ENCODE measurements at places on chromosomes 2 and 18.

DNA sequence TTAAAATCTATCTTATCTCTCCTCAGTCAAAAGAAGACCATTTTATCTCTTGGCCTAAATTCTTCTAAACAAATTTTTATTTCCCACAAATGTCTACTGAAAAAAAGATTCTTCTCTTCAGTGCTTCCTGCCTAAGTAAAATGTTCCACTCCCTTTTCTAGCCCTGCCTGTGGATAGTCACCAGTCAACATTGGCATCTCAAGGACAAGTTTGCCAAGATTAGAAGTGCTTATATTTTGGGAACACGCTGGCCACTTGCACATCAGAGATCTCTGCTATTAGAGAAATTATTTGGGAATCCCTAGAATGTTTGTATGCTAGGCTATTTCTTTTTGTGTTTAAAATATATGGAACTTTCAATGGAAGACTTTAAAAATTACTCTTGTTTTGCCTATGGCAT, 758.2 kb upstream of the CDH7 start:
- H3K36me3 ChIP-seq: no peaks in the 10 kb centered on the region
- no peak overlapping the region for H3K27ac ChIP-seq
- no peaks in the 10 kb centered on the region for H3K27me3 ChIP-seq
- H3K4me1 ChIP-seq: no peaks in the 10 kb centered on the region
- no peak for DNase-seq

DNA sequence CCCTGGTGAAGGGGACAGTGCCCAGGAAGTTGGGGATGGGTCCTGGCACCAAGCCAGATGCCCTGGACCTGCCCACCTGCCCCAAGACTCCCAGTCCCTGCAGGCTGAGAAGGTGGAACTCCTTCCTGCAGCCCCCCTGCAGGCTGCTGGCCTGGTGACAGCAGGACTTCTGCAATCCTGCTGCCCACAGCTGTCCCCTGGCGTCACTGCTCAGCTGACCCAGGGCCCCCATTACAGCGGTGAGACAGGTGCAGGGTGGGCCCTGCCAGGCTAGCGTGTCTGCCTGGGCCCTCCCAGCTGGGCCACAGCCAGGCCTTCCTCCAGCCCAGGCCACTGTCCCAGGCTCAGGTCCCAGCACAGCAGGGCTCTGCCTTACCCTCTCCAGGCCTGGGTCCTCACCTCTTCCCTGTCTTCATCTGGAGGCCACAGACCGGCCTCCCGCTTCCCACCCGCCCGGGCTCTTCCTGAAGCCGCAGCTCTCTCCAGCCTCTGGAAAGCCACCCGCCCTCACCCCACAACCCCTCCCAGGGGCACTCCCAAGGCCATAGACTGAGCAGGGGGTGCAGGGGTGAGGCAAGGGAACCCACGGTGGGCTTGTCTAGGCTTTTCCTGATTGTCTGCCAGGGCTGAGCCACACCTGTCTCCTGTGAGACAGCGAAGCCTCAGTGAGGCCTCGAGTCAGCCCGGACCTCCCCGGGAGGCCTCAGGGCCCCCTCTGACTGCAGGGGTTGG, 8.8 kb upstream of the ERFE start:
- no peak for DNase-seq
- no peak overlapping the region for H3K4me3 ChIP-seq
- no peak overlapping the region for H3K27ac ChIP-seq
- peaks cover 4% of the 10 kb centered on the region for H3K4me1 ChIP-seq

- no peaks in the 10 kb centered on the region for H3K27me3 ChIP-seq
- H3K27ac ChIP-seq: no peak overlapping the region
- no peak for DNase-seq
- no peaks in the 10 kb centered on the region for H3K36me3 ChIP-seq
- no peak overlapping the region for H3K4me3 ChIP-seq
Measured at GRCh38 chr2:172285010-172285621, 142.3 kb upstream of the ITGA6 start.

DNA sequence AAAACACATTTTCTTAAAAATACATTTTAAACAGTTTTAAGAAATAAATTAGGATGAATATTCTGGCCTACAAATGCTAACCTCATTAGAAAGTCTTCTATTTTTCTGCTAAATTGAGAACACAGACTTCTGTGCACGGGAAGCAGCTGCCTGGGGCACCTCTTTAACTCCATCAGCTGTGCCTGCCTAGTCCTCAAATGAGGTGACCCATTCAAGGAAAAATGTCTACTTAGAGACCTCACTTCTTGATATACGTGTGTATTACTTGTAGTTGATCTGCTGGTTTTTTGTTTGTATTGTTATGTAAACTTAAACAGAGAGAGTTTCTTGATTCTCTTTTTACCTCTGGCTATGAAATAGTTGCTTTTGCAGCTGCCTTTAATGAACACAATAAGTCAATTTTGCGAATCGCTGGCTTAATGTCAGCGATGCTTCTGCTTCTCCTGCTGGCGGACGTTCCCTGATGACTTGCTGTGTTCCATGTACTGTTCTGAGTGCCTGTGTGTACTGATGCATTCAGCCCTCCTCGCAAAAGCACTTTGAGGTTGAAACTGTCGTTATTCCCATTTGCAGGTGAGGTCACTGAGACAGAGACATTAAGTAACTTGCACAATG, 88.7 kb upstream of the TXNDC2 start:
- no peaks in the 10 kb centered on the region for H3K27me3 ChIP-seq
- no peak overlapping the region for H3K27ac ChIP-seq
- no peak overlapping the region for H3K4me3 ChIP-seq

DNA sequence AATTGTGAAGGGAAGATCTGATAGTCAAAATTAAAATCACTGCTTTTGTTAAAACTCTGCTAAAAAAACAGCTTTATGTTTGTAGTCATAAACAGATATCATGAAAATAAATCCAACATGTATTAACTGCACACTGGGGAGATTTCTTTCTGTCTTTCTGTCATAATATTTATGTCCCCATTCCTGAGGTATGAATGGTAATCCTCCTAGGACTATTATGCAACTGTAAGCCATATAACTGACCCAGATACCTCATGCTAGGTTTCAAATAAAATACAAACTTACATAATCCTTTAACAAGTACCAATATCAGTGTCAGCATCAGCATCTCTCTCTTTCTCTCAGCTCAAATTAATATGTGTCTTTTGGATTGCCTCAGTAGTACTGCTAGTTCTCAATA, 18.2 kb downstream of the IFIH1 start:
- no peaks in the 10 kb centered on the region for H3K27me3 ChIP-seq
- H3K27ac ChIP-seq: no peak overlapping the region
- no peaks in the 10 kb centered on the region for H3K36me3 ChIP-seq
- H3K4me1 ChIP-seq: no peaks in the 10 kb centered on the region
- no peak overlapping the region for H3K4me3 ChIP-seq
- DNase-seq: no peak

GRCh38 chr2:85846411-85846810, 42.4 kb downstream of the ST3GAL5 start:
- DNase-seq: no peak
- no peak overlapping the region for H3K27ac ChIP-seq
- H3K4me1 ChIP-seq: no peaks in the 10 kb centered on the region
- no peak overlapping the region for H3K4me3 ChIP-seq

GRCh38 chr2:72862239-72862988, 24.8 kb upstream of the SPR start:
- H3K4me3 ChIP-seq: peak overlapping the region; percentile 37
- peaks cover 2% of the 10 kb centered on the region for H3K4me1 ChIP-seq

- no peaks in the 10 kb centered on the region for H3K36me3 ChIP-seq
- H3K4me1 ChIP-seq: no peaks in the 10 kb centered on the region
- DNase-seq: no peak
Measured at GRCh38 chr2:1556776-1557466, 143.7 kb downstream of the TPO start.

- no peak overlapping the region for H3K27ac ChIP-seq
- H3K27me3 ChIP-seq: no peaks in the 10 kb centered on the region
- no peak overlapping the region for H3K4me3 ChIP-seq
- DNase-seq: no peak
- H3K4me1 ChIP-seq: no peaks in the 10 kb centered on the region
Measured at GRCh38 chr2:46179037-46179621, 118.1 kb upstream of the EPAS1 start.

- no peaks in the 10 kb centered on the region for H3K27me3 ChIP-seq
- no peaks in the 10 kb centered on the region for H3K36me3 ChIP-seq
- H3K4me3 ChIP-seq: no peak overlapping the region
Measured at GRCh38 chr2:68764041-68764805, 29.6 kb downstream of the ARHGAP25 start.

DNA sequence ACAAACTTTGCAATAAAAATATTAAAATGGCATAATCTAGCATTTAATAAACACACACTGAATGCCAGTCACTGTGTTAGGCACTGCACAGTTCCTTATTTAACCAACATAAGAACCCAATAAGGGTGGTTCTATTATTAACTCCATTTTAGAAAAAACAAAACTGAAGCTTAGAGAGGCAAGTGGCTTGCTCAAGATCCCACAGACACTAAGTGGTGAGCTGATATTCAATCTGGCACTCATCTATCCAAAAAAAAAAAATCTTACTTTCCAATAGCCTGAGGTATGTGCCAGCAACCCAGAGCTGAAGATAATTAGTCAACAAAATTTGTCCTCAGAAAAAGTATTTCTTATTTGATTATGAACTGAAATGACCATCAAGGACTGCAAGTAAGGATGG, 799 bp downstream of the CYTIP start:
- no peaks in the 10 kb centered on the region for H3K4me1 ChIP-seq
- no peak overlapping the region for H3K27ac ChIP-seq
- H3K36me3 ChIP-seq: no peaks in the 10 kb centered on the region
- DNase-seq: no peak
- no peak overlapping the region for H3K4me3 ChIP-seq

- no peaks in the 10 kb centered on the region for H3K27me3 ChIP-seq
- H3K4me1 ChIP-seq: no peaks in the 10 kb centered on the region
- H3K27ac ChIP-seq: no peak overlapping the region
- no peak for DNase-seq
Measured at GRCh38 chr18:57352761-57353136, 392 bp downstream of the ST8SIA3 start.

- no peak for DNase-seq
- H3K27me3 ChIP-seq: no peaks in the 10 kb centered on the region
- no peak overlapping the region for H3K27ac ChIP-seq
- H3K36me3 ChIP-seq: no peaks in the 10 kb centered on the region
- no peaks in the 10 kb centered on the region for H3K4me1 ChIP-seq
Measured at GRCh38 chr2:151840216-151841046, 12.2 kb upstream of the ARL5A start.

DNA sequence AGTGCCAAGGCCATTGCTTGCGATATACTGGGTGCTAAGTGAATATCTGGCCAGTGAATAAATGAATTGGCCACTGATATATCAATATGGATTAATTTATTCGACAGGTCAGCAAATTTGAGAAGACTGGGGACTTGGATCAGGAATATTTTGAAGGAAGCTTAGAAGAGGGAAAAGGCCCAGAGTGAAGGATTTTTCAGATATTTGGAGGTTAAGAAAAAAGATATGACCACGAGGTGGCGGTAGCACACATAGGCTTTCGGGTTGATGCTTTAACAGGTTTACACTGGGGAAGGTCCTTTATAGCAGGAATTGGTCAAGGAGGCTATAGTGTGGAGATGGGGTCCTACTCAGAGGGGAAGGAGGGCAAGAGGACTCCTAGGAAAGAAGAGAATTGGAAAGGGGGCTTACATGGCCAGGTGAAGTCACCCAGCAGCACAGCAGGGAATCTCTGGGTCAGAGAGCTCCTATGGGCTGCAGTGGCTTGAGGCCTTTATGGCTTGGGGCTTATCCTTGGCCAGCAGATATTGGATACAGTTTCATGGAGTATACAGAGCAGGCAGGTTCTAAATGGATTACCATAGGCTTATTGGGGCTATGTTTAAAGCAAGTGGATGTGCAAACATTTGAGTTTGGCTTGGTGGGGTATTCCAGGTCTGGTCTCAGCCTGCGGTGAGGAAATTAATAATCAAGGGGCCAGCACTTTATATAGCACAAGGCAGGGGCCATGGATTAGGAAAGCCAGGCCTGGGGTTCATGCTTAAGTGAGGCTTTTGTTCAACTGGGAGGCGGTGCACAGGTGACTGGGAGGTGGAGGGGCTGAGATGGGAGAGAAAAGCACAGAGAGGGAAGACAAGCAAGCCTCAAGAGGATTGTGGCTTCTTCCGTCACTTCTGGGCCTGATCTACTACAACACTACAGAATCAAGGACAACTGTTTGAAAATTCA, 9.7 kb downstream of the IL1RN start:
- no peak overlapping the region for H3K27ac ChIP-seq
- H3K4me3 ChIP-seq: no peak overlapping the region
- H3K4me1 ChIP-seq: no peaks in the 10 kb centered on the region
- H3K27me3 ChIP-seq: no peaks in the 10 kb centered on the region
- no peak for DNase-seq

- no peak overlapping the region for H3K27ac ChIP-seq
- no peaks in the 10 kb centered on the region for H3K27me3 ChIP-seq
- no peak overlapping the region for H3K4me3 ChIP-seq
- no peaks in the 10 kb centered on the region for H3K4me1 ChIP-seq
- no peak for DNase-seq
Measured at GRCh38 chr2:35960596-35960995, 395.0 kb upstream of the CRIM1 start.

GRCh38 chr2:102657770-102658169, 38.4 kb downstream of the SLC9A2 start:
- no peak overlapping the region for H3K4me3 ChIP-seq
- no peak for DNase-seq
- no peak overlapping the region for H3K27ac ChIP-seq
- H3K4me1 ChIP-seq: no peaks in the 10 kb centered on the region
- H3K36me3 ChIP-seq: no peaks in the 10 kb centered on the region
- H3K27me3 ChIP-seq: no peaks in the 10 kb centered on the region

- H3K27ac ChIP-seq: no peak overlapping the region
- H3K4me1 ChIP-seq: no peaks in the 10 kb centered on the region
- H3K27me3 ChIP-seq: no peaks in the 10 kb centered on the region
- H3K36me3 ChIP-seq: no peaks in the 10 kb centered on the region
Measured at GRCh38 chr2:22056621-22057132, 932.9 kb downstream of the TDRD15 start.

- no peak for DNase-seq
- H3K27ac ChIP-seq: no peak overlapping the region
- no peaks in the 10 kb centered on the region for H3K4me1 ChIP-seq
- H3K36me3 ChIP-seq: no peaks in the 10 kb centered on the region
- peak overlapping the region; percentile 57 for H3K4me3 ChIP-seq
Measured at GRCh38 chr2:200509235-200509611, 645 bp downstream of the KCTD18 start.

DNA sequence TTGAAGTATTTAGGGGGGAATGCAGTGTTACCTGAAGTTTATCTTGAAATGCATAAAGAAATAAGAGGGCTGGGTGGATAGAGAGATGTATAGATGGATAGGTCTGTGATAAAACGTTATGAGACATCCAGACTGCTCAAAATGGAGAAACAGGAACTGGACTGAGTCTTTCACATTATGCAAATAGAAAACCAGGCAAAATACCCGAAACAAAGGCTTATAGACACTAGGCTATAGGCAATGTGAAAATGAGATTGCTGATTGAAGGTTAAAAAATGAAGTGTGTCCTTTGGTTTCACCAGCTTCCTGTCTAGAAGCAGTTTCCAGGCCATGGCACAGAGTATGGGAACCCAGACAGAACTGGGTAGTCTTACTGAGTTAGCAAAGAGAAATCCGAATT, 24.9 kb upstream of the SLC3A1 start:
- peaks cover 2% of the 10 kb centered on the region for H3K4me1 ChIP-seq
- no peak for DNase-seq
- H3K27me3 ChIP-seq: no peaks in the 10 kb centered on the region
